ENCODE measurements at places on chromosomes 12 and 14.

- no peak within 1 kb of the TSS for H3K4me3 ChIP-seq
- H3K4me1 ChIP-seq: no peaks in the 10 kb centered on the region
- no peaks in the 10 kb centered on the region for H3K27me3 ChIP-seq
- no peak within 1 kb of the TSS for H3K27ac ChIP-seq
Measured at GRCh38 chr14:77271113-77271710, at the start of gene NGB. Gene NGB (minus strand): TSS chr14:77271206. CDS start chr14:77270937, 269 bp downstream.

GRCh38 chr12:49779581-49779980 lies 38.2 kb downstream of the TMBIM6 start:
- H3K36me3 ChIP-seq: no peaks in the 10 kb centered on the region
- H3K4me1 ChIP-seq: peaks cover 8% of the 10 kb centered on the region
- no peak overlapping the region for H3K27ac ChIP-seq

- no peak overlapping the region for H3K4me3 ChIP-seq
- no peaks in the 10 kb centered on the region for H3K4me1 ChIP-seq
- no peaks in the 10 kb centered on the region for H3K36me3 ChIP-seq
- H3K27me3 ChIP-seq: no peaks in the 10 kb centered on the region
- DNase-seq: no peak
Measured at GRCh38 chr12:32777159-32777558, 21.5 kb upstream of the YARS2 start.

GRCh38 chr14:85601246-85601645 lies 71.3 kb downstream of the FLRT2 start:
- H3K27me3 ChIP-seq: no peaks in the 10 kb centered on the region
- no peak for DNase-seq
- H3K4me3 ChIP-seq: no peak overlapping the region
- H3K4me1 ChIP-seq: no peaks in the 10 kb centered on the region
- no peak overlapping the region for H3K27ac ChIP-seq
- H3K36me3 ChIP-seq: no peaks in the 10 kb centered on the region

DNA sequence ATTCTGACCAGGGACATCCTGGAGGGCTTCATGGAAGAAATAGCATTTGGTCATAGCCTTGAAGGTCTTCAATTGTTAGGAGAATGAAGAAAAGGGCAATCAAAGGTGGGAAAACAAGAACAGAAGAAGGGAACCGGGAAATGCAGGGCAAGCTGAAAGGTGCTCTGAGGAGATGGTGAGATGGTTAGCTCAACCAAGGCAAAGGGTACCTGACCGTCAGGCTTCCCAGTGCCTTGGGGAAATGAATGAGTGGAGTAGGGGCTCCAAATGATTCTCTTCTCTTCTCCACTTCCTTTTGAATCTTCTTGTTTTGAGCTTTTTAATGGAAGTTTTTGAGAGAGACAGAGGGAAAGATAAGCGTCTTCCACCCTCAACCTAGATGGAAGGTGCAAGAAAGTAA lies 155.6 kb upstream of the PWP1 start:
- H3K4me3 ChIP-seq: no peak overlapping the region
- DNase-seq: no peak
- no peaks in the 10 kb centered on the region for H3K27me3 ChIP-seq
- H3K36me3 ChIP-seq: peaks cover 3% of the 10 kb centered on the region

DNA sequence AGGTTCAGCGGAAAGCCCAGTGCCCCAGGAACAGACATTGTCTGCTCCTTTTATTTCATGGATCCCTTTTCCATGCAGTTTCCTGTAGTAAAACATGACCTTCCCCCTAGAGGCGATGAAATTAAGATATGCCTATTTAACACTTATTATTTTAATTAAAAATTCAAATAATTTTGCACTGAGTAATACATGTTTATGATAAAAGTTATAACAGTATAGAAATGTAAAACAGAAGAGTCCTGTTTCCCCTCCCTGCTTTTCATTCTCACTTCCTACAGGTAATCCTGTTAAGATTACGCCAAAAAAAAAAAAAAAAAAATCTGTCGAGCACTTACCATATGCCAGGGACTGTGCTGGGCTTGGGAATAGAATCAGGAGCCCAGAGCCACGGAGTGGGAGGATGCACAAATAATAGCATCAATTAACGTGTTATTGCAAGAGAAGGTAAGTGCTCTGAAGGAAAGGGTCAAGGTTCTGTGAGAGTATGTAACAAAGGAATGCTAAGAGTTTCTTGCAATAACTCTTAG lies 830 bp upstream of the LPCAT3 start:
- no peaks in the 10 kb centered on the region for H3K36me3 ChIP-seq
- peak overlapping the region; percentile 89 for H3K27ac ChIP-seq
- DNase-seq: no peak
- peaks cover 11% of the 10 kb centered on the region for H3K4me1 ChIP-seq
- peak overlapping the region; percentile 95 for H3K4me3 ChIP-seq

DNA sequence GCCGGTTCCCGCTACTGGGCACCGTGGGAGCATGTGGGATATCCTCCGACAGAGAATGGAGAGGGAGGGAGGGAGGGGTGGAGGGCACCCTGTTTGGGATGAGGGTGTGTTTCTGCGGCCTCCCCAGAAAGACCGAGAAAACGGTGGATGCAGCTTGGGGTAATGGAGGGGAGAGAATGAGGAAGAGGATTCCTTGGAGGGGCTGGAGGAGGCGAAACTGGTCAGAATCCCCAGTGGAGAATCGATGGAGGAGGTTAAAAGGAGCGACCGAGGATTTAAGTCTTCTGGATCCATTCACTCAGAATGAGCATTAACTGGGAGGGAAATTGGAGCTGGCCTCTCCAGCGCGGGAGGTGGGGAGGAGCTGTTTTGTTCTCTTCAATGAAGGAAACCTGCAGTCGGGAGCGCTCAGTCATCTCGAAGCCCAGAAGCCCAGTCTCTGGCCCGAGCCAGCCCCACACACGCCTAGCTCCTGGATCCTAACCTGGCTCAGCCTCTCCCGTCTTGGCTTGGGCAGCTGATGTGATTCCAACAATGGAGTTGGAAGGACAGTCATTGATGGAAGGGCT lies 581 bp downstream of the ARG2 start:
- peak overlapping the region; percentile 82 for H3K27ac ChIP-seq
- peak overlapping the region; percentile 93 for H3K4me3 ChIP-seq
- no peaks in the 10 kb centered on the region for H3K27me3 ChIP-seq
- peaks cover 12% of the 10 kb centered on the region for H3K4me1 ChIP-seq
- DNase-seq: no peak
- H3K36me3 ChIP-seq: no peaks in the 10 kb centered on the region

Measured in naive thymus-derived CD4-positive, alpha-beta T cell (primary cell).